CD8-positive, alpha-beta memory T cell (primary cell): ENCODE measurements at places on chromosomes 3 and 15. TPM values are rescaled to one million over a fixed set of nuclear protein-coding genes. Genes with fewer than 3 reads are reported as not detected.

Gene ATP13A3
- total RNA-seq = 165 TPM

Gene CLSTN2
- total RNA-seq = not detected

Gene RPL39L
- total RNA-seq = 11.3 TPM

DNA sequence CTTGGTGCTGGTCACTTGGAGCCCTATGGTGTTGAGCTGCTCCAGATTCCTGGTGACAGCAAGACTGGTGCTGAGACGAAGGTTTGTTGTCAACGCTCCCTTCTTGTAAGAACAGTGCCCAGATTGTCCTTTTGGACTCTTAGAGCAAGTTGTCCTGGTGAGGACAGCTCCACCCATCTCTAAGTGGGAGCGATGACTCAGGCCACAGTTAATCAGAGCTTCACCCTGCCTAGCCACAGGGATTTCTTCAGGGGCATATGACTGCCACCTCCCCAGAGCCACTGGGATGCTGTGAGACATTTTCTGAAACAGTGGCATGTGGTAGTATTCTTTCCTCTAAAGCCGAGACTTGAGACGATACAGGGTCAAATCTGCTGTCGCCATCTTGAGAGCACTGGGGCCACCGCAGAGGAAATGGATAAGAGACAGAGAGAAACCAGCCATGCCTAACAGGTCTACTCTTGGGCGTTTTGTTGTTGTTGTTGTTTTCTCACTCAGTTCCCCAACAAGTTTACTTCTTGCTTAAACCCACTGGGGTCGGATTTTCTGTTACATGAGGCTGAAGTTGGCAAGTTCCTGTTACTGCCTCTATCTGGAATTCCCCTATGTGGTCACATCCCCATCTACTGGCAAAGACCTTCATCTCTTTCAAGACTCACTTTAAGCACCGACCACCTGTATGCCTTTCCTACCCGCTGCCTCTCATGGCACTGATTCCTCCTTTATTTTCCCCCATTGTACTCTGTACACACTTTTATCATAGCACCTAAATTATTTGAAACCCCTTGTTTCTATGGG lies 16.0 kb upstream of the PCOLCE2 start:
- no peak overlapping the region for H3K4me3 ChIP-seq
- no peaks in the 10 kb centered on the region for H3K27me3 ChIP-seq
- no peaks in the 10 kb centered on the region for H3K36me3 ChIP-seq
- no peaks in the 10 kb centered on the region for H3K4me1 ChIP-seq
- no peak for DNase-seq

DNA sequence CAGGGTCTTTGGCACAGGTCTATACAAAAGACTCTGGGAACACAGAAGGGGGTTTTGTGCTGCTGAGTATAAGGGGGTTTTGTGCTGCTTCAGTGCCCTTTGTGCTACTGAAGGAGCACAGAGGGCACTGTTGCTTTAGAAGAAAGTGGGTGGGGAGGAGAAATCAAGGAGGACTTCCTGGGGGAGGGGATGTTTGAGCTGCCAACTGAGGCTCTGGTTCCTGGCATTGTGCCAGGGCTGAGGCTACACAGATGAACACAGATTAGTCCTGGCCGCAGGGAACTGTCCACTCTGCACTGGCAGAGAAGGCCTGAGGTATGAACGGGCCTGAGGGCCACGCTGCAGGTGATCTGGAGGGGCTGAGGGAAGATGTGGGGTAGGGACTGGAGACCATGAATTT lies 32.2 kb upstream of the SEC13 start:
- H3K27me3 ChIP-seq = no peaks in the 10 kb centered on the region
- no peak for DNase-seq
- H3K4me1 ChIP-seq = no peaks in the 10 kb centered on the region
- no peak overlapping the region for H3K4me3 ChIP-seq

- H3K4me1 ChIP-seq = peaks cover 61% of the 10 kb centered on the region
- DNase-seq = no peak
- H3K36me3 ChIP-seq = no peaks in the 10 kb centered on the region
Observed at GRCh38 chr3:66298591-66298990, 77.8 kb downstream of the SLC25A26 start.
